H1 (cell line): ENCODE measurements at places on chromosomes 7 and 10.

GRCh38 chr10:61140765-61141392 is 196.9 kb upstream of the RHOBTB1 start:
- DNase-seq: no peak
- H3K4me3 ChIP-seq: no peak overlapping the region
- H3K36me3 ChIP-seq: no peaks in the 10 kb centered on the region
- peaks cover 7% of the 10 kb centered on the region for H3K4me1 ChIP-seq
- no peaks in the 10 kb centered on the region for H3K27me3 ChIP-seq

- no peak for DNase-seq
- no peaks in the 10 kb centered on the region for H3K27me3 ChIP-seq
- H3K4me1 ChIP-seq: no peaks in the 10 kb centered on the region
- no peak overlapping the region for H3K27ac ChIP-seq
- no peaks in the 10 kb centered on the region for H3K36me3 ChIP-seq
- H3K4me3 ChIP-seq: no peak overlapping the region
These were observed 21.2 kb downstream of the LSMEM1 start for GRCh38 chr7:112501801-112502503.

GRCh38 chr7:39515534-39516228 is 50.5 kb upstream of the YAE1 start:
- H3K4me3 ChIP-seq: no peak overlapping the region
- H3K27ac ChIP-seq: no peak overlapping the region
- peaks cover 1% of the 10 kb centered on the region; the same call in 1 of the 2 replicates for H3K4me1 ChIP-seq
- H3K36me3 ChIP-seq: no peaks in the 10 kb centered on the region
- H3K27me3 ChIP-seq: no peaks in the 10 kb centered on the region

- no peaks in the 10 kb centered on the region for H3K4me1 ChIP-seq
- H3K4me3 ChIP-seq: no peak overlapping the region
- no peak overlapping the region for H3K27ac ChIP-seq
- no peak for DNase-seq
These were observed 182.6 kb upstream of the LYZL1 start for GRCh38 chr10:29106287-29106686.

- no peak for DNase-seq
- H3K4me1 ChIP-seq: peaks cover 16% of the 10 kb centered on the region; the same call in 1 of the 2 replicates
- no peak overlapping the region for H3K27ac ChIP-seq
- no peak overlapping the region for H3K4me3 ChIP-seq
These were observed 268.9 kb downstream of the ADK start for GRCh38 chr10:74419958-74420375.

- H3K27me3 ChIP-seq: peaks cover 6% of the 10 kb centered on the region; the same call in 1 of the 2 replicates
- no peaks in the 10 kb centered on the region for H3K36me3 ChIP-seq
- no peak overlapping the region for H3K27ac ChIP-seq
- peaks cover 38% of the 10 kb centered on the region for H3K4me1 ChIP-seq
- DNase-seq: no peak
These were observed 91.6 kb downstream of the C10orf105 start for GRCh38 chr10:71627956-71628355.

DNA sequence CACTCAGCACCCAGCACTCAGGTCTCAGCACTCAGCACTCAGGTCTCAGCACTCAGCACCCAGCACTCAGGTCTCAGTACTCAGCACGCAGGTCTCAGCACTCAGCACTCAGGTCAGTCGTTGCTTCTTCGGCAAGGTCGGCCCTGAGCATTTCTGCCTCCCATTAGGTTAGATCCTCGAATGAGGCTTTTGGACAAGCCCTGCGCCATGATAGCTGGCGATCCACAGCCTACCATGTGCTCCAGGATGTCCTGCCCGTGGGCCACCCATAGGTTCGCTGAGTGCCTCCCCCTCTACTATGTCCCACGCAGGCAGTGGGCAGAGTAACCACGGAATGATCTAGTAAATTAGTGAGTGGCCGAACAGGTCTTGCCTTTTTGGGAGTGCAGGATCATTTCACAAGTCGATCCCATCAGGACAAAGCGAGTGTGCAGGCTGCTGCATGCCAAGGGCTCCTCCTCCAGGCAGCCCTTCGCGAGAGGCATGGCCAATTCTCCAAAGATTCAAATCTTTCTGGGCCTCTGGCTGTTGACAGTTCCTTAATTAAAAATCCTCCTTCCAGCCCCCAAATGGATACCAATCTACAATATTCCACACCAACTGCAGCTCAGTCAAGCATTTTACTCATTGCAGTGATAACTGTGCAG is 206.3 kb downstream of the ADARB2 start:
- H3K4me3 ChIP-seq: no peak overlapping the region
- no peaks in the 10 kb centered on the region for H3K36me3 ChIP-seq
- H3K27ac ChIP-seq: no peak overlapping the region
- H3K4me1 ChIP-seq: peaks cover 4% of the 10 kb centered on the region; the same call in 1 of the 2 replicates
- 0 out of 2 replicates have a peak, but pooled peaks cover 4% of the 10 kb centered on the region for H3K27me3 ChIP-seq

DNA sequence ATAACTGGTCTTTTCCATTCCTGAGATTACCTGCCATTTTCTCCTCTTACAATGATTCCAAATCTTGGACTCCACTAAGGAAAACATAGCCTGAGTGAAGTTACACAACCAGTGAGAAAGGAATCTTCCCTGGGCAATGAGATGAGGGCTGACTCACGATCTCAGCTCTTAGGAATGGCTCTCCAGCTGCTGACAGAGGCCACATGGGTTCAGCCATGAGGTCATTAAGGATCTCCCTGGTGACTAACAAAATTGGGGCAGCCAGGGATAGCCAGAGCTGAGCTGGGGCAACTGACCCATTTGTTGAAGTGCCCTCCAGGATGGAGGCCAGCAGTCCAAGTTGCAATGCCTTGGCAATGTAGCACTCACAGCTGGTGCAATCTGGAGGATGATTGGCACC is 78.7 kb upstream of the MKLN1 start:
- H3K36me3 ChIP-seq: no peaks in the 10 kb centered on the region
- H3K4me1 ChIP-seq: peaks cover 7% of the 10 kb centered on the region; the same call in 1 of the 2 replicates
- DNase-seq: no peak
- no peak overlapping the region for H3K4me3 ChIP-seq
- H3K27me3 ChIP-seq: no peaks in the 10 kb centered on the region
- H3K27ac ChIP-seq: no peak overlapping the region

GRCh38 chr10:21184216-21184615 is 287.1 kb upstream of the NEBL start:
- DNase-seq: no peak
- H3K27me3 ChIP-seq: no peaks in the 10 kb centered on the region
- H3K4me1 ChIP-seq: no peaks in the 10 kb centered on the region
- no peak overlapping the region for H3K27ac ChIP-seq
- no peak overlapping the region for H3K4me3 ChIP-seq
- H3K36me3 ChIP-seq: no peaks in the 10 kb centered on the region

DNA sequence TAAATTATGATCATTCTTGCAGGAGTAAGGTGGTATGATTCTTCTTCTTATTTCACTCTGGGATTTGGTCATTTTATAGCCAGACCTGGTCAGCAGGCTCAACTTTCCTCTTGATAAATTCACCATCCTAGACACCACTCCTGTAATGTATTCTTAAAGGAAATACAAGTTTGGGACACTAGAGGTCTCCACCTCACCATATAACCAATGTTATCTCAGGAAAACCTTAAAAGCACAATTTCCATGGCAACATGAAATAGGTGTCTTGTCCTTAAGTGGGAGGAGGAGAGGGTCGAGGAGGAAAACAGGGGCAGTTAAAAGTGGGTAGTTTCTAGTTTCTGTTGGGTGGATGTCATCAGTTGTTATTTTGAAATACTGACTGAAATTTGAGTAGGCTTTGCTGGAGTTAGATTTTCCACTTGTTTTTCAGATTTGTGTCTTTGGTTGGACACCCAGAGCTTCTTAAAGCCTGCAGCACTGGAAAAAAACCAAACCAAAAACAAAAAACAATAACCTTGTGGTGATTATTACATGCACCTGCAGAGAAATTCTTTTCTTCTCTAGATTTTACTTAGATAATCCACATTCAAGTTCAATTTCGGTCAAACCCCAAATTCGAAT is 163.1 kb downstream of the PRKCQ start:
- no peak overlapping the region for H3K27ac ChIP-seq
- H3K4me3 ChIP-seq: no peak overlapping the region
- H3K4me1 ChIP-seq: no peaks in the 10 kb centered on the region; the same call in 1 of the 2 replicates
- no peak for DNase-seq
- no peaks in the 10 kb centered on the region for H3K36me3 ChIP-seq
- no peaks in the 10 kb centered on the region for H3K27me3 ChIP-seq

DNA sequence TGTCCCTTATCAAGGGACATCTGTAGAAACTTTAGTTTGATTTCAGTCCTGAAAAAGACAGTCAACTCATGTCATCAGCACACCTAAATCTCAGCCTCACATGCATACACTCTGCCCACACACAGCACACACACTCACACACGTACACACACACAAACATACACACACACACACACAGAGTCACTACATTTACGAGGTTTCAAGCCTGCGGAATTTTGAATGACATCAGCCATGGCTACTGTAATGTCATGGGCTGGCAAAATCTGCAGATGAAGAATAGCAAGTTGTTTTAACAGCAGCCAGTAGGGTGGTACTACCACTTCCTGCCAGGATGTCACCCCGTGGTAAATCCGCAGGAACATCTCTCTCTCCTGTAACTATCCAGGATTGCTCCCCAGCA is 37.1 kb upstream of the EZH2 start:
- no peak for DNase-seq
- H3K27ac ChIP-seq: no peak overlapping the region
- no peaks in the 10 kb centered on the region for H3K36me3 ChIP-seq
- H3K4me1 ChIP-seq: peaks cover 2% of the 10 kb centered on the region

DNA sequence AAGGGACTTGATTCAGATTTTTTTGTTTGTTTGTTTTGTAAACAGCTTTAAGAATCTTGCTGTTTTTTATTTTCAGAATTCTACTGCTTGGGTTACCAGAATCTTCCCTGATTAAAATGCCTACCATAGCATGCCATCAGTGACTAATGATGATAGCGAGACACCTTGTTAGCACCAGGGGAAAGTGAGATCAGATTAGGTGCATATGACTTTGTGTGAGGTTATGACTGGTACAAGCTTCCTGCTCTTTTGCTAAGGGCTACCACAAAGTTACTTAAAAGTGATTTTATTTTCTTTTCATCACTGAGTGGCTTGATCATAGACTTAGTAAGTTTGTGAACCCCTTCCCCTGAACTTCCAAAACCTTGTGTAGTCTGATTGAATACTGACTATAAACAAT is 93.5 kb downstream of the SND1 start:
- H3K4me3 ChIP-seq: no peak overlapping the region
- no peaks in the 10 kb centered on the region for H3K27me3 ChIP-seq
- DNase-seq: no peak
- H3K4me1 ChIP-seq: peaks cover 28% of the 10 kb centered on the region
- no peak overlapping the region for H3K27ac ChIP-seq

DNA sequence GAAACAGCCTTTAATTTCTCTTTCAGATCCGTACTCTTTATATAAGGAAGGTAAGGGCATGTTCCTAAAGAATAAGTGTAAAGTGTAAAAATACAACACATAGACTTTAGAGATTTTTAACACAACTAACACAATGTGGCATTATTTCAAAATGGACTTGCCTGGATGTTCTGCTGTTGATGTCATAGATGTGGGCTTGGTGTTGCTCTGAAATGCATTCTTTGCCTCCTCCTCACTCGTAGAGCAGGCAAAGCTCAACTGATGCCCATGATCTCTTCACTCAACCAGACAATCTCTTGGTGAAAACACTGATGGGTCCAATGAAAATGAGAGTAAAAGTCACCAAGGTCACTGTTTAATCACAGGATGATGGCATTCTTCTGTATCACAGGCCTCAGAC is 174.2 kb upstream of the TCERG1L start:
- no peaks in the 10 kb centered on the region for H3K27me3 ChIP-seq
- no peaks in the 10 kb centered on the region for H3K4me1 ChIP-seq
- no peak overlapping the region for H3K4me3 ChIP-seq
- no peaks in the 10 kb centered on the region for H3K36me3 ChIP-seq
- H3K27ac ChIP-seq: no peak overlapping the region
